ENCODE measurements at places on chromosomes 11 and 22. TPM values are rescaled to one million over a fixed set of nuclear protein-coding genes. Genes with fewer than 3 reads are reported as not detected.

The C2CD3 gene
- 23.8 TPM for total RNA-seq

The HBB gene
- total RNA-seq: 591 TPM

The PELI3 gene
- 21.6 TPM for total RNA-seq

The SHISA8 gene
- not detected for total RNA-seq

The HTR3A gene
- total RNA-seq: not detected

The CDKN1C gene
- total RNA-seq: 67.3 TPM

- DNase-seq: no peak
- H3K4me1 ChIP-seq: peaks cover 74% of the 10 kb centered on the region
- no peaks in the 10 kb centered on the region for H3K27me3 ChIP-seq
- H3K4me3 ChIP-seq: no peak overlapping the region
Measured at GRCh38 chr11:68041617-68042218, 2.9 kb downstream of the TCIRG1 start.

DNA sequence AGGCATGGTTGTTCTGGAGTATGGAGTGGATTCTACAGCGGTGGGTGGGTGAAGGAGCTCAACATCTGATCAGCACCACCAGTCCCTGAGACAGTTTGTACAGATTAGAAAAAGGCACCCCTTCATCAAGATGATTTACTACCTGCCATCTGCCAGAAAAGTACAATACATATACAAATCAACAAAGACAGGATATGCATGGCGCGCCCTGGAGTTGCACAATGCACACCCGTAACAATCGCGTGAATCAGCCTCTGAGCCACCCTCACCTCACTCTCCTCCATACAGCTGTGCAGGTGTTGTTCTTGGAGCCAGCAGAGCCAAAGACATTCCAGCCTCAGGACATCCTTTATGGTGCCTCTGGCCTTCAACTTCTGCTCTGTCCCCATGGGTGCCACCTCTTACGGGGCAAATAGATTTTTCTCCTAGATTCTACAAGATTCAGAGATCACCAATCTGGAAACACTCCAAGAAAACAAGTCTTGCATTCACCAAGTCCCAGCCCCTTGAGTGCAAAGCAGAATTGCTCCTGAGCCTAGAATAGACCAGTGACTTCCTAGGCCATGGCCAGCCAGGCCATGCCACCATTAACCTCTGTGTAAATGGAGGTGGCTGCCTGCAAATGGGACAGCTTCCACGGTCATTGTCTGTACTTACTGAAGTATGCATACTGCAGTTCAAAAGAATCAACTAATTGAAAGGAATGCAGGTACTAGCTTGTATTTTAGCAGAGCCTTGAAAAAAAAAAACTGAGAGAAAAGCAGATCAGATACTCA lies 490.9 kb downstream of the SOX6 start:
- no peaks in the 10 kb centered on the region for H3K36me3 ChIP-seq
- peaks cover 11% of the 10 kb centered on the region for H3K4me1 ChIP-seq
- no peak overlapping the region for H3K27ac ChIP-seq
- no peaks in the 10 kb centered on the region for H3K27me3 ChIP-seq
- DNase-seq: peak; percentile 96
- no peak overlapping the region for H3K4me3 ChIP-seq

DNA sequence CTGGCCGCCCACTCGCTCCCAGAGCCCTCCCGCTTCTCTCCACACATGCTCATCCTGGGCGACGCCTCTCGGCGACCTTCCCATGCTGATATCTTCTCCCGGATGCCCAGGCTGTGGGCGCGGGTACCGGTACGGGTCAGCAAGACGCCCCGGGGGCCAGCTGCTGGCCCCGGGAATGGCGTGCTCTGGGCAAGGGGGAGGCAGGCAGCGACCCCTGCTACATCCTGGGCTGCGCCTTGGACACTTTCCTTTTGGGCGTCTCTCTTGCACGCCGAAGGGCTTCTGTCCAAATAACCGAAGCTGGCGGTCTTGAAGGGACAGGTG lies 48.1 kb downstream of the RPL27A start:
- peaks cover 16% of the 10 kb centered on the region for H3K36me3 ChIP-seq
- peaks cover 46% of the 10 kb centered on the region for H3K4me1 ChIP-seq
- H3K27ac ChIP-seq: peak overlapping the region; percentile 1
- DNase-seq: no peak
- H3K27me3 ChIP-seq: no peaks in the 10 kb centered on the region
- no peak overlapping the region for H3K4me3 ChIP-seq

DNA sequence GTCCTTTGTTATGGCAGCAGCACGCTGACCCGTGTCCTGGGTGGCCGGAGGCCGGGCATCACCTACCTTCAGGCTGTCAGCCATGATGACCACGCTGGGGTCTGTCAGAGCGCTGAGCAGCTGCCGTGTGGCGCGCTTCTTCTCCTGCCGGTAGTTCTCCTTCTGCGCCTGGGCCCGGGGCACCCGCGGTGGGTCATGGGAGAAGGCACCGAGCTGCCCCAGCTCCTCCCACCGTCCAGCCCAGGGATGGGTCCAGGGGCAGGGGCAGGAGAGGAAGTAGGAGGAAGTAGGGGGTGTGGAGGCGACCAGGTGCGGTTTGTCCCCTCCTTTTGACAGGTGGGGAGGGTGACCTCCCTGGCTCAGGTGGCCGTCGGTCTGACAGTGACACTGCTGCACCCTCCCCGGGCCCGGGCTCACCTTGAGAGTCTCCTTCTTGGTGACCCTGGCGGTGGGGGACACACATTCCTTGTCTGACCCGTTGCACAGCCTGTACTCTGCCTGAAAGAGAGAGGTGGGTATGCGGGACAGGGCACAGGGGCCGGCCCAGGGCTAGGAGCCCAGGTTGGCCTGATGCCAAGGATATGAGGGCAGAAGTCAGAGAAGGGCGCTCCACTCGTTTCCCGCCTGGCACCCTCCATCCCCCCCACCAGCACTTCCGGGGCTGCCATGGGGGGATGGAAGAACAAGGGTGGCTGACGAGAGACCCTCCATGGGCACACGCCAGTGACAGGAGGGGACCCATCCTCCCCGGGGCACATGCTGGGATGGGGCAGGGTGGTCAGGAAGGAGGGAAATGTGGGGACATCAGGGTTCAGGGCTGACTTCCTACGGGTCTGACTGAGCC lies 43.0 kb downstream of the OSBPL5 start:
- H3K27me3 ChIP-seq: no peaks in the 10 kb centered on the region
- peaks cover 39% of the 10 kb centered on the region for H3K4me1 ChIP-seq
- DNase-seq: no peak
- peaks cover 33% of the 10 kb centered on the region for H3K36me3 ChIP-seq

GRCh38 chr22:39808081-39808480 lies 85.5 kb downstream of the ENTHD1 start:
- no peak overlapping the region for H3K4me3 ChIP-seq
- H3K27ac ChIP-seq: no peak overlapping the region
- H3K4me1 ChIP-seq: no peaks in the 10 kb centered on the region
- no peak for DNase-seq

GRCh38 chr11:109815500-109816150 lies 277.6 kb upstream of the ZC3H12C start:
- H3K27ac ChIP-seq: no peak overlapping the region
- H3K4me1 ChIP-seq: no peaks in the 10 kb centered on the region
- no peaks in the 10 kb centered on the region for H3K36me3 ChIP-seq
- no peak overlapping the region for H3K4me3 ChIP-seq
- no peak for DNase-seq

DNA sequence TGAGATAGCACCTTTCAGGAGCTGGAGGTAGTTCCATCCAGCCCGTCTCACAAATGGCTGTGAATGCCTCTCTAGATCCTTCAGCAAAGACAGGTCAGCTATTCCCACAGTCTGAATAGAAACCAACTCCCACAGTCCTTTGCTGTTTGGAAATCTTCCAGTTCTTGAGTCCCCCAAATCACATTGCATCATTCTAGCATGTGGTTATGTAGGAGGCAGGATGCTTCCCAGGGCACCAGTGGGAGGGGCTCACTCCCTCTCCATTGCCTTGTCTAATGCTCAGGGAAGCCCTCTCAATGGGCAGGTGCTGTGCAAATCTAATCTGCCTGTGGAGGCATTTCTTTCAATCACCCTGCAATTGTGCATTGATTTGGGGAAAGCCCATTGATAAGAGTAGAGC lies 14.6 kb downstream of the NAV2 start:
- H3K4me3 ChIP-seq: no peak overlapping the region
- DNase-seq: no peak
- H3K4me1 ChIP-seq: peaks cover 37% of the 10 kb centered on the region
- H3K27ac ChIP-seq: no peak overlapping the region
- no peaks in the 10 kb centered on the region for H3K36me3 ChIP-seq
- no peaks in the 10 kb centered on the region for H3K27me3 ChIP-seq

DNA sequence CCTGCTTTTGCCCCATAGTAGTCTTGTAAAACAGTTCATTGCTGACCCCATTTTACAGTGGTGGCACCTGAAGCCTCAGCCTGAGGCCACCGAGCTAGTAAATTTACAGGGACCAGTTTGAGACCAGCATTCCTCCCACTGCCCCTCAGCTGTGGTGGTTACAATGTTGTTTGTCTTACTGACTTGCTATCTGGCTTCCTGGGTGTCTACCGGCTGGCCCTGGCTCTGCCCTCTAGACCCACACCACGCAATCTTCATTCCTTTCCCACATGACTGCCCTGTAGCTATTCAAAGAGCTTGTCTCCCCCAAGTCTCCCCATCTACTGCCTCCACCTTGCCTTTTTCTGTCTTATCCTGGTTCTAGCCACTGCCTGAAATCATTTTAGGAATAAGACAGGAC lies 20.8 kb downstream of the PIK3IP1 start:
- peaks cover 4% of the 10 kb centered on the region for H3K4me1 ChIP-seq
- no peak overlapping the region for H3K4me3 ChIP-seq
- H3K27me3 ChIP-seq: no peaks in the 10 kb centered on the region
- no peak for DNase-seq
- no peak overlapping the region for H3K27ac ChIP-seq

DNA sequence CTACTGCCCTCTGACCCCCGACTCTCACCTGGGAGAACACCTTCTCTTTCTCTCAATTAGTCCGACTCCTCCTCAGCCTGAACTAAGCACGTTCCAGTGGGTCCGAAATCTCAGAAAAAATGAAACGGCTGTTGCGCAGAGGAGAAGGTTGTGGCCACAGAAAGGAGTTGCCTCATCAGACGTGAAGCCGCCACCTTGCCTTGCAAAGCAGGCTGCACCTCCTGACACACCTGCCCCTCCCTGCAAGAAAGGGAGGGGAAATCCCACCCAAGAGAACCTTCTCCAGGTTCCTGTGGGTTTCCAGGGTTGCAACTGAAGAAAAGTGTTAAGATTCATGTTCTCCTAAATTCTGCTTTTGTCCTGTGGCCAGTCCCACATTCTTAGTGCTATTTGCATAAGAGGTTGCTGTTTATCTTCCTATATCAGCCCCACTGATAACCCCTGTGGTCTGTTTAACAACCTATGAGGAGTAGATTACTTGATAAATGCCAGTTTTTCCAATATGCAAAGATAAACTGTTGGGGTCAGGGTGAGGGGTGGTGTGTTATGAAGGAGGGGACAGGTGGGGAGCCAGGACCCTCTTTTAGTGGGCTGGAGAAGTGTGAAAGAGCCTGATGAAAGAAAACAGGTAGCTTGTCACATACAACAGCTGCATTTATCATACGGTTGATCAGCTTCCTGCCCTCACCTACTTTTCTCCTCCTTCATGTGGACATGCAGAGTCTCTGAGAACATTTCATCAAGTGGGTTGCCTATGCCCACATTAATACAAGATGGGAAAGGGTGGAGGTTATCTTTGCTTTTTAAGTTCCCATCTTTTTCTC lies 18.2 kb downstream of the ZBTB16 start:
- peaks cover 53% of the 10 kb centered on the region for H3K36me3 ChIP-seq
- peak overlapping the region; percentile 40 for H3K4me3 ChIP-seq
- H3K4me1 ChIP-seq: peaks cover 100% of the 10 kb centered on the region
- no peaks in the 10 kb centered on the region for H3K27me3 ChIP-seq
- DNase-seq: no peak

All from vagina (tissue), 2 donors.